Mucosa of gallbladder (tissue), 1 donor: ENCODE measurements at places on chromosomes 16 and 17. TPM values are rescaled to one million over a fixed set of nuclear protein-coding genes. Genes with fewer than 3 reads are reported as not detected.

TP53TG3F gene
- total RNA-seq: not detected

CNP gene
- 65.9 TPM for total RNA-seq

ODAD4 gene
- 1.6 TPM for total RNA-seq

DNA sequence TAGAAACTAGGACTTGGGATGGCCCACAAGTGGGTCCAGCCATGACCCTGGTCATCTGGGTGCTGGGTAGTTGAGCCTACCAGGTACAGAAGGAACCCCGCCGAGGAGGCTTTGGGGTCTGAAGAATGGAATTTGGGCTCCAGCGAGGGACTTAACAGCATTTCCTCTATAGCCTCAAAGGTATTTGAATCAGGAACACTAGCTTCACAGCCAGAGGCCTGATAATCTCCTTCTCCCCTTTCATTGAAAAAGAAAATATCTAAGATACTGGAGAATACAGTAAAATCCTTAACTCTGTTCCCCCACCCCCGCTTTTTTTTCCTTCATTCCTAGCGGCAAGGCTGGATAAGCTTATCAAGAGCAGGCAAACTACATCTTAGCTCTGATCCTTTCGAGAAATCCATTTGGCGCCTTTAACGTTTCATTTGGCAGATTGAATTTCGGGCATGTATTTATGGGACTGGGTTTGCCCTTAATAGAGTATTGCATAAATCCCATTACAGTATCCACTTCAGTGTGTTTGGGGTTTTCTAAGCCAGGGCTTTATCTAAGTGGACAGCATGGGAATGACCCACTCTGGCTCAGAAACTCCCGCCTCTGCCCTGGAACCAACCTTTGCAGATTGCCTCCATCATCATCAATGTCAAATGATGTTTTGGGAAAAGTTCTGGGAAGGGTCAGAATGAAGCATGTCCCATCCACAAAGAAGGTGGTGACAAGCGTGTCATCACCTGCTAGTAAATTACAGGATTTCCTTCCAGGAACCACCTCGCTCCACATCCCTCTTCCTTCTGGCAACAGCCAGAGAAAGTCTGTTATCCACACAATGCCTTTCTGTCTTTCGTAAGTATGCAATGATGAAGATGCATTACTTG lies 36.9 kb downstream of the XYLT1 start:
- no peak for DNase-seq

DNA sequence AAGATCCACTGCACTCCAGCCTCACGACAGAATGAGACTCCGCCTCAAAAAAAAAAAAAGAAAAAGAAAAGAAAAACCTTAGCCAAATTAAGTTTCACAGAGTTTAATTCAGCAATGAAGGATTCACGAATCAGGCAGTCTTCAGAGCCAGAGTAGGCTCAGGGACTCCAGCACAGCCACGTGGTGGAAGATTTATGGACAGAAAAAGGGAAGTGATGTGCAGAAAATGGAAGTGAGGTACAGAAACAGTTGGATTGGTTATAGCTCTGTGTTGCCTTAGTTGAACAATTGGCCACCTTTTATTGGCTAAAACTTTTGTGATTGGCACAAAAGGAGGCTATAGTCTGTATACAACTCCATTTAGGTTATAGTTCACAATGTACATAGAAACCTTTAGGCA lies 256.6 kb downstream of the HS3ST3B1 start:
- DNase-seq: no peak

GRCh38 chr16:2497116-2497630 lies 16.6 kb upstream of the ATP6V0C start:
- DNase-seq: no peak

- no peak for DNase-seq
Measured at GRCh38 chr16:19883296-19883965, 1.2 kb downstream of the GPRC5B start.

GRCh38 chr16:67847064-67847861 lies at the start of gene CENPT:
Gene CENPT (minus strand): TSS chr16:67847693. CDS start chr16:67833859, 13,834 bp downstream.
- DNase-seq: no peak

DNA sequence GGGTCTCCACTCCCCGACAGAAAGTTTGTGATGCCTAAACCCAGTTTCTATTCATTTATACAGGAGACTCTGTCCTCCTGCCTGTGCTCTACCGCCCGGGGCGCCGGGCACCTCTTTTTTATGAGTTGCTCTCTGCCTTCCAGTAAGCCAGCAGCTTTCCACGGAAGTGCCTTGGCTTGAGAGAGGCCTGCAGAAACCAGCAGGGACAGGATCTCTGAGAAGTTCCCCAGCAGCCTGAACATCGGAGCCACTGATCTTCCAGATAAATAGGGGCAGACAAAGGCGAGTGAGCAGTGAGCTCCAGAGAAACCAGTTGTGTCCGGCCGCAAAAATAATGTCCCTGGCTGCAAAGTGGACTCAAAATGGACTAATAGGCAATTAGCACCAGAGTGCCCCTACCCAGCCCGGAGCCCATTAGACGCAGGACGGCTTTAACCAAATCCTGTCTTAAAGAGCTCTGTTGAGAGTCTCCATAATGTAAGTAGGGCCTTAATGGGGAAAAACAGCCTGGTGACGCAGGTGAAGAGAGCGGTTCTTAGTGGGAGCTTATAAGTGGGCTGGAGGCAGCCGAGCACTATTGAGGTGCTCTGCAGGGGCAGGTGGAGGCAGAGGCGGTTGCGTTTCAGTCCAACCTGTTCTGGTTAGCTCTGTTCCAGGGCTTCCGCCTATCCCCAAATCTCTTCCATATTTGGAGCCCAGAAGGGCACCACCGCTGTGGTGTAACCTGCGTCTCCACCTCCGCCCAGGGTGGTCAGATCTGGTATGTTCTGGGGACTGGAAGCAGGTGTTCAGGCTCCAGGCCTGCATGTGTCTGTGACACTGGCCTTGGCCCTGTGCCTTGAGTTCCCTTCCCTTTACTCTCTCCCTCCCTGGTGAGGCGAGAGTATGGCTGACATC lies 74.1 kb downstream of the NT5M start:
- DNase-seq: no peak
